ENCODE measurements at places on chromosomes 2 and 18.

DNA sequence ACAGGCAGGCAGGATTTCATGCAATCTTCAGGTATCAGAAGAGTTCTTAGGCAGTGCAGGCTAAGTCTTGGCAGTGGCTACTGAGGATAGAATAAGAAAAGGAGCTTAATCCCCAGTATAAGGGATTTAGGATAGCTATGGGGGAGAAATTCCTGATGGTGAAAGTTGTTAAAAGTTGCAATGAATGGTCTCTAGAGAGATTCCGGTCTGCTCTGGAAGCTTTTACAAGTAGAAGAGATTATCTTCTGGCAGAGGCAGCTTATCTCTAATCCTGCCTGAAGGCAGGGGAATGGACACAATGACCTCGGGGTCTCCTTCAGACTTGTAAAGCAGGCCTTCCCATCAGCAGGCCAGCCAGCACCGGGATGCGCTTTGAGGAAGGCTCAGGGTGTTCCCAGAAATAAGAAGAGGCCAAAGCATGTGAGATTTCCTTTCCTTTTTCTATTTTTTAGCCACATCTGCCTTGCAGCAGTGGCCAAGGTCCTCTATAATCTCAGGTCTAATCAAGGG is 253.9 kb upstream of the KLHL29 start:
- DNase-seq, result no peak
- no peak overlapping the region for H3K4me3 ChIP-seq
- H3K36me3 ChIP-seq, result no peaks in the 10 kb centered on the region
- H3K27ac ChIP-seq, result no peak overlapping the region
- H3K4me1 ChIP-seq, result no peaks in the 10 kb centered on the region

GRCh38 chr2:238506371-238507068 is 79.8 kb downstream of the ASB1 start:
- no peaks in the 10 kb centered on the region for H3K4me1 ChIP-seq
- H3K27me3 ChIP-seq, result peaks cover 17% of the 10 kb centered on the region
- no peak overlapping the region for H3K27ac ChIP-seq
- H3K36me3 ChIP-seq, result no peaks in the 10 kb centered on the region
- no peak overlapping the region for H3K4me3 ChIP-seq

DNA sequence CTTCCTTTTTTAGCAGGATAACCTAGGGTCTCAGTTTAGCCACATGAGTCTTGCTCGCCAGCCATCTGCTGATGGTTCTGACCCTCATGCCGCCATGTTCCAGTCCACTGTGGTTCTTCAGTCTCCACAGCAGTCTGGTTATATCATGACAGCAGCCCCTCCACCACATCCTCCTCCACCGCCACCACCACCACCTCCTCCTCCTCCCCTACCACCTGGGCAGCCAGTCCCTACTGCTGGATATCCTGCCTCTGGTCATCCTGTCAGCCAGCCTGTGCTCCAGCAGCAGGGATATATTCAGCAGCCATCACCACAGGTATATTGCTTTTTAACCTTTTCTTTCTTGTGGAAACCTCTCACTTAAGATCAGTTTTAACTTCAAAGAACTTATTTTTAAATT is 89.9 kb upstream of the UBXN4 start:
- no peak overlapping the region for H3K4me3 ChIP-seq
- no peak for DNase-seq
- no peaks in the 10 kb centered on the region for H3K4me1 ChIP-seq
- no peak overlapping the region for H3K27ac ChIP-seq
- H3K36me3 ChIP-seq, result no peaks in the 10 kb centered on the region

DNA sequence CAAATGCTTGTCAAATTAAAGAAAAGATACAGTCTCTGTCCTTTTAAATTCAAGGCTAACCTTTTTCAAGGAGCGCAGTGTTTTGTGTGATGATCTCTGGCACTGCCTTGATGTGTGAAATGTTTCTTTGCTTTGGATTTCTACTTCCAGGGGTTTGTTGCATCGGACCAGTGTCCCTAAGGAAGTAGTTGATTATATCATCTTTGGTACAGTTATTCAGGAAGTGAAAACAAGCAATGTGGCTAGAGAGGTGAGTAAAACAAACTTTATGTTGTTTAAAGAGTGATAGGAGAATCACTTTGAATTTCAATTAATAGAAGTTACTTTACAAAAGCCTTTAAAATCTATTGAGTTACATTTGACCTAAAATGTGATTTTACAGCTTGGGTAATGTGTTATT is 28.8 kb downstream of the HADHB start:
- no peak for DNase-seq
- peak overlapping the region; percentile 1 for H3K4me3 ChIP-seq
- H3K27ac ChIP-seq, result peak overlapping the region; percentile 99
- H3K36me3 ChIP-seq, result peaks cover 26% of the 10 kb centered on the region
- peaks cover 43% of the 10 kb centered on the region for H3K4me1 ChIP-seq
- no peaks in the 10 kb centered on the region for H3K27me3 ChIP-seq

GRCh38 chr2:214031566-214031965 is 379.3 kb upstream of the VWC2L start:
- no peaks in the 10 kb centered on the region for H3K27me3 ChIP-seq
- H3K4me3 ChIP-seq, result no peak overlapping the region
- no peaks in the 10 kb centered on the region for H3K4me1 ChIP-seq
- no peak overlapping the region for H3K27ac ChIP-seq
- no peak for DNase-seq

DNA sequence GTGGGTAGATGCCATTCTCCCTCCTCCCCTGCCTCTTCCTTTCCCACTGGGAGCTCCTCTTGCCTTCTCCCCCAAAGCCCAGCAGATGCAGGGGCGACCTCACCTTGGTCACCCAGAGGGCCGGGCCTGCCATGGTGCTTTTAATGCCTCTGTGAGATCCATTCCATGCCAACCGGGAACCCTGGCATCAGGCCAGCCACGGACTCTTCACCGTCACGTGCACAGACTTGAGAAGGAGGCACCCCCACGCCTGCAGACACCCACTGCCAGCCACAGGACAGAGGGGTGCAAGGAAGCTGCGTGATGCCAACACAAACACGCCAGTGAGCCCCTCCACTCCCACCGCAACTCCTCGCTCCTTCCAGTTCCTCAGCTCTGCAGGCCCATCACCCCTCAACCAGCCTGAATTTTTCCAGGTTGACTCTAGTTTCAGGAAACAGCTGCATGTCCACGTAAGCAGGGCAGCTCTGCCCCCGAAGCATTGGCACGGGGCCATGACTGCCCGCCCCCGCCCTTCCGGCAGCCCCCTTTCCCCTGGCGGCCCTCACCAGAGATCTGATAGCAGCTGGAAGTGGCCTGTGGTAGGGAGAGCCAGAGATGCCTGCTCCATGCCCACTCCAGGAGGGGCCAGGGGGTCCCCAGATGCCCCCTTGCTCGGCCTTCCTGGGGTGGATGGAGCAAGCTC is 50.8 kb downstream of the DNMT3A start:
- H3K36me3 ChIP-seq, result no peaks in the 10 kb centered on the region
- DNase-seq, result no peak
- H3K4me3 ChIP-seq, result no peak overlapping the region

DNA sequence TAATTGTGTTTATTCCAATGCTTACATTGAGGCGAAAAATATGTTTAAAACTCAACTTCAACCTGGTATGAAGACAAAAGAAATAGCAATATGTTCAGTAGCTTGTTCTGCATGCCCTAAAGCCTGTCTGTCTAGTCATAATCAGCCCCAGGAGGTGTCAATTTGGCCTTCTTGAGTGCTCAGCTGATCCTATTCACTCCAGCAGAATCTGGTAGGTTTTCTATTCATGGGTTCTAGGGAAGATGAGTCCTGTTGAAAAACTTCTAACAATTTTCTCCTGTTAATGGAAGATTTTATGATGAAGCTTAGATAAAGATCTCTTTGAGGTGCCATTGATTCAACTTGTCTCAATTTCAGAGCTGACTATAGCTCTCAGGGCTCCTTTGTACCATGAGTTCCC is 402.0 kb upstream of the UBE2E3 start:
- H3K4me3 ChIP-seq, result no peak overlapping the region
- no peaks in the 10 kb centered on the region for H3K36me3 ChIP-seq
- H3K27me3 ChIP-seq, result no peaks in the 10 kb centered on the region
- H3K4me1 ChIP-seq, result peaks cover 10% of the 10 kb centered on the region
- H3K27ac ChIP-seq, result no peak overlapping the region

GRCh38 chr18:10205151-10205550 is 249.3 kb upstream of the APCDD1 start:
- no peaks in the 10 kb centered on the region for H3K4me1 ChIP-seq
- no peaks in the 10 kb centered on the region for H3K36me3 ChIP-seq
- H3K27me3 ChIP-seq, result no peaks in the 10 kb centered on the region
- H3K4me3 ChIP-seq, result no peak overlapping the region
- DNase-seq, result no peak
- no peak overlapping the region for H3K27ac ChIP-seq

DNA sequence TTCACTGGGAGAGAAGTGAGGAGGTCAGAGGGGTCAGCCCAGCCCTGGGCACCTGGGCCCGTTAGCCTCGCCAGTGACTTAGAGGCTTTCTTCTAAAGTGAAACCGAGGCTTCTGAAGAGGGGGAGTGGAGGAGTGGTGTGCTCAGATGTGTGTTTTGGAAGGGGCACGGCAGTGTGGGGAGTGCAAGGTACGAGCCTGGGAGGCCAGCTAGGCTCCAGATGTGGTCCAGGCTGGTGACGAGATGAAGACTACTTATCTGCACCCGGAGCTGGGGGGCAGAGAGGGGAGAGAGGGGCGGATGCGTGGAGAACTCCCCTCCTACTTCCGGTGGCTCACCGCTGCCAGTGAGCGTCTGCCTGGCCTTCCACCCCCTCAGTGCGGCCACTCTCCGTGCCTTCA is 371.3 kb upstream of the HS6ST1 start:
- H3K4me3 ChIP-seq, result no peak overlapping the region
- H3K27ac ChIP-seq, result no peak overlapping the region
- DNase-seq, result no peak
- no peaks in the 10 kb centered on the region for H3K27me3 ChIP-seq

DNA sequence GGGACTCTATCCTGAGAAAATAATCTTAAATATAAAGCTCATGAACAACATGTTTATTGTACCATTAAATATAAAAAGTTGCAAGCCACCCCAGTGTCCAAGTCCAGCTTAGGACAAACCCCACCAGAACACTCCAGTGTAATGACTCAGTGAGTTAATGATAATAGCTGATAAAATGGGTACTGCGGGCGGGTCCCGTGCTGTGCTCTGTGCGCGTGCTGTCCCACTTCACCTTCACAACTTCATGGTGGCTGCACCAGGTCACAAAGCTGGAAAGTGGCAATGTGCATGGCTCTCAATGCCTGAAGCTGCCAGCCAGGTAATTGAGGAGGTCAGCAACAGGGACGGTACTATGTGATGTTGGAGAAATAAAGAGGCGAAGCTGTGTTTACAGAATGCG is 18.6 kb downstream of the DGKD start:
- no peaks in the 10 kb centered on the region for H3K4me1 ChIP-seq
- H3K36me3 ChIP-seq, result no peaks in the 10 kb centered on the region
- H3K27me3 ChIP-seq, result no peaks in the 10 kb centered on the region
- H3K4me3 ChIP-seq, result no peak overlapping the region
- no peak for DNase-seq

GRCh38 chr18:3652380-3653262 is 202.6 kb downstream of the TGIF1 start:
- no peaks in the 10 kb centered on the region for H3K27me3 ChIP-seq
- no peaks in the 10 kb centered on the region for H3K36me3 ChIP-seq
- H3K27ac ChIP-seq, result peak overlapping the region; percentile 82

DNA sequence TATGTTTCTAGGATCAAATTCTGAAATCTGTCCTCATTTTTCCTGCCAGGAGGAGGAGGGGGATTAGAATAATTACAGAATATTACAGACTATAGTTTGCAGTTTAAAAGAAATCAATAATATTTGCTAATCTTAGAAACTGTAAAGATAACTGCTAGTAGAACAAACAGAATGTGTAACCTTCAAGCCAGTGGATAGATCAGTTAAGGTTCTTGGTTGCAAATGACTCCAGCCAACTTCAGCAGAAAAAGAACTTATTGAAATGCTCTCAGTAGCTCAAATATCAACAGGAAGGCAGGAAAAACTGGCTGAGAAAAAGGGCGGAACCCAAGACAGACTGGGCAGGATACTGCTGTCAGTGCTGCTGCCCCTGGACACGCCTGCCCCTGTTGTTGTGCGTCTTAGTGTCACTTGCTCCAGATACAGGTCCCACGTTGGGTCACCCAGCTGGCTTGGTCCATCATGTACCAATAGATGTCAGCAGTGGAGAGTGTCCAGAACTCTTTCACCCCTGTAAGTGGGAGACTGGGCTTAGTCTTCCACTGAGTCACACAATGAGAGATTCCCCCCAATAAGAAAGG is 10.2 kb downstream of the NMUR1 start:
- H3K36me3 ChIP-seq, result no peaks in the 10 kb centered on the region
- peaks cover under 1% of the 10 kb centered on the region for H3K4me1 ChIP-seq
- H3K27ac ChIP-seq, result no peak overlapping the region
- no peak for DNase-seq

DNA sequence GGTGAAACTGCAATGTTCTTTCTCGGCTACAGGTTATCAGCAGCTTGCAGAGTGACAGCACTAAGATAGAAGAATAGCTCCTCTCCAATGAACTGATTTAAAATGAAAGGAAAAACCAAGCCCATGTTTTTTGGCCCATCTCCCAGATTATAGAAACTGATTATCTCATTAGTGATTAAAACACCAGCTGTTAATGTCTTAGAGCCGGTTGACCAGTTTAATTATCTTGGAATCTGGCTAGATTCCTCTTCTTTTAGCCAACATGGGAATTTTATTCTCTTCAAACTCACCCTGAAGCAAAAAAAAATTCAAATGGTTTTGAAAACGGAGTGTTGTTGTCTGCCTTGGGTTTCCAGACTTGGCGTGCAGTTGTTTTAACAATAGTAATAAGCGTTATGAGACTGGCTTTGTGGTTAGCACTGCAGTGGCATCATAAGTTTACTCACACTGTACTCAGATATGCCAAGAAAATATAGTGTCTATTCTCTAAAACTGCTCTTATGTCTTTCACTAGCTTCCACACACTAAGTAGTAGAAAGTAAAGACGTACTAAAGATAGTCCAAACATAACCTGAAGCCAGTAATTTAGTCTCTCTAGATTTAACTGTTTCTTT is 665.3 kb downstream of the STK39 start:
- no peak overlapping the region for H3K27ac ChIP-seq
- H3K27me3 ChIP-seq, result no peaks in the 10 kb centered on the region
- no peaks in the 10 kb centered on the region for H3K36me3 ChIP-seq
- no peak for DNase-seq
- no peaks in the 10 kb centered on the region for H3K4me1 ChIP-seq

DNA sequence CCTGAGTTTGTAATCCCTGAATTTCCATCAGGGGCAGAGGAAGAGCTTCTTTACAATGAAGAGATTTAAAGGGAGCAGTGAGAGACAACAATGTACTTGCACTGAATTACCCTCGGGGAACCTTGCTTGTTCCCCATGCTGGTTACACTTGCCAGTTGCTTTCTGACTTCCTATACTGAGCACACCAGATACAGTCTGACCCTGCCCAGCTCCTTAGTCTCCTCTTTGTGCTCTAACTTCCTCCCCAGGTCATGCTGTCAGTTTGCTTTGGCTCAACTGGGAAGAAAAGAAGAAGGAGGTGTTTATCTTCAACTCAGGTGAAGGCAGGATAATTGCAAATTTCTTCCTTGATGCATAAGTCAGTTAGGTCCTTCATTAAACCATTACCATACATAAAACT is 658.4 kb downstream of the NYAP2 start:
- no peak for DNase-seq
- no peak overlapping the region for H3K27ac ChIP-seq
- H3K27me3 ChIP-seq, result no peaks in the 10 kb centered on the region
- H3K4me1 ChIP-seq, result no peaks in the 10 kb centered on the region
- H3K4me3 ChIP-seq, result no peak overlapping the region
